SJSA1 (cell line): ENCODE measurements at places on chromosomes 5 and 9. TPM values are rescaled to one million over a fixed set of nuclear protein-coding genes. Genes with fewer than 3 reads are reported as not detected.

- DNase-seq = no peak
- H3K4me3 ChIP-seq = no peak overlapping the region
- H3K4me1 ChIP-seq = no peaks in the 10 kb centered on the region
- no peak overlapping the region for H3K27ac ChIP-seq
- no peaks in the 10 kb centered on the region for H3K27me3 ChIP-seq
Measured at GRCh38 chr9:35227284-35227683, 65.5 kb downstream of the UNC13B start.

- no peak for DNase-seq
- H3K4me1 ChIP-seq = no peaks in the 10 kb centered on the region
- no peak overlapping the region for H3K27ac ChIP-seq
- H3K27me3 ChIP-seq = no peaks in the 10 kb centered on the region; the same call in 1 of the 2 replicates
Measured at GRCh38 chr5:122532035-122532434, 220.0 kb downstream of the SNCAIP start.

DNA sequence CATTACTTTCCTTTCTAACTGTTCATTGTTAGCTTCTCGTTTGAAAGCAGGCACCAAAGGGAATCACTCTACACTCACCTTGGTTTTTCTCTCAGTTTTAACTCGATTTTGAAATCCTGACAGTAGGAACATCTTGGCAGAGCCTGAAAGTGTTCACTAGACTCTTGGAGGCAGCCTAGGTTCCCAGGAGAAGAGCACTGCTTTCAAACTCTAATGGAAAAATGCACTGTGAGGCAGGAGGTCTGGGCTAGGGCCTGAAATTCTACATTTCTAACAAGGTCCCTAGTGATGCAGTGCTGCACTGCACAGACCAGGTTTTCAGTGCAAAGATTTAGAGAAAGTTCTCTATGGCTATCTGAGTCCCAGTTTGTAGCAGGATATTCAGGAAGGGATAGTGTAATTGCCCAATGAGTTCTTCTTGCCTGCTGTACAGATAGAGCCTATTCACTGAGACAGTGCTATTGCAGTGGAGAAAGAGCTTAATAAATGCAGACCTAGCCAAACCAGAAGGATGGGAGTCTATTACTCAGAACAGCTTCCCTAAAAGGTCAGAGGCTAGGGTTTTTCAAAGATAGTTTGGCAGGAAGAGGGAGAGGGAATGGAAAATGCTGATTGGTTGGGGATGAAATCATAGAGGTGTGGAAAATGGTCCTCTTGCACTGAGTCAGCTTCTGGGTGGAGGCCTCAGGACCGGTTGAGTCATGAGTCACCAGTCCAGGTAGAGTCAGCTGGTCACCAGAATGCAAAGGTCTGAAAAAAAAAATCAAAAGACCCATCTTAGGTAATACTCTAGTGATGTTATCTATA, 153.9 kb downstream of the GPBP1 start:
- no peak overlapping the region for H3K27ac ChIP-seq
- no peaks in the 10 kb centered on the region for H3K36me3 ChIP-seq
- no peaks in the 10 kb centered on the region for H3K4me1 ChIP-seq

GRCh38 chr5:107653685-107654084, 17.1 kb downstream of the EFNA5 start:
- no peak overlapping the region for H3K27ac ChIP-seq
- H3K27me3 ChIP-seq = peaks cover 3% of the 10 kb centered on the region
- no peak overlapping the region for H3K4me3 ChIP-seq
- H3K36me3 ChIP-seq = no peaks in the 10 kb centered on the region
- DNase-seq = no peak
- no peaks in the 10 kb centered on the region for H3K4me1 ChIP-seq

Gene ENTPD2
- total RNA-seq = not detected in 2 replicates

Gene CTNNA1
- 496 and 606 TPM in 2 replicates for total RNA-seq

Gene ARID3C
- not detected in 2 replicates for total RNA-seq

Gene PRLR
- total RNA-seq = 0.05 TPM in 1 of 2 replicates, not detected in the other
